Anterior cingulate cortex (tissue), 58 donors: ENCODE measurements at places on chromosomes 16 and 17.

GRCh38 chr17:60110586-60110985 is 31.9 kb upstream of the HEATR6 start:
- DNase-seq, result no peak

DNA sequence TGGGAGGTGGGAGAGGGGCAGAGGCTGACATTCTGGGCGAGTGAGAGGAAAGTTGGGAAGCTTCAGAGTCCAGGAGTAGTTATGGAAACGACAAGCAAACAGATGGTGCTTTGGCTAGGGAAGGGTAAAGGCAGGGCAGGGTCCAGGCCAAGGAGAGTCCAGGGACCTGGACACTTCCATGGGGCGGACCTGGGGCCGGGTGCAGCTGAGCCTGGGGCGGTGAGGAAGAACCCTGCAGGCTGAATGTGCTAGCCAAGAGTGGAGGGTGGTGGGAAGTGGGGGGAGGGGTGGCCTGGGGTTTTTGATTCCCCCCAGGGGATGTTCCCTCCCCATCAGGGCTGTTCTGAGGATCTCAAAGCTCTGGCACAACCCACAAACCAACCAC is 2.6 kb downstream of the PPP1R9B start:
- DNase-seq, result no peak

- DNase-seq, result no peak
Observed at GRCh38 chr17:57663326-57664070, 81.6 kb downstream of the CCDC182 start.

DNA sequence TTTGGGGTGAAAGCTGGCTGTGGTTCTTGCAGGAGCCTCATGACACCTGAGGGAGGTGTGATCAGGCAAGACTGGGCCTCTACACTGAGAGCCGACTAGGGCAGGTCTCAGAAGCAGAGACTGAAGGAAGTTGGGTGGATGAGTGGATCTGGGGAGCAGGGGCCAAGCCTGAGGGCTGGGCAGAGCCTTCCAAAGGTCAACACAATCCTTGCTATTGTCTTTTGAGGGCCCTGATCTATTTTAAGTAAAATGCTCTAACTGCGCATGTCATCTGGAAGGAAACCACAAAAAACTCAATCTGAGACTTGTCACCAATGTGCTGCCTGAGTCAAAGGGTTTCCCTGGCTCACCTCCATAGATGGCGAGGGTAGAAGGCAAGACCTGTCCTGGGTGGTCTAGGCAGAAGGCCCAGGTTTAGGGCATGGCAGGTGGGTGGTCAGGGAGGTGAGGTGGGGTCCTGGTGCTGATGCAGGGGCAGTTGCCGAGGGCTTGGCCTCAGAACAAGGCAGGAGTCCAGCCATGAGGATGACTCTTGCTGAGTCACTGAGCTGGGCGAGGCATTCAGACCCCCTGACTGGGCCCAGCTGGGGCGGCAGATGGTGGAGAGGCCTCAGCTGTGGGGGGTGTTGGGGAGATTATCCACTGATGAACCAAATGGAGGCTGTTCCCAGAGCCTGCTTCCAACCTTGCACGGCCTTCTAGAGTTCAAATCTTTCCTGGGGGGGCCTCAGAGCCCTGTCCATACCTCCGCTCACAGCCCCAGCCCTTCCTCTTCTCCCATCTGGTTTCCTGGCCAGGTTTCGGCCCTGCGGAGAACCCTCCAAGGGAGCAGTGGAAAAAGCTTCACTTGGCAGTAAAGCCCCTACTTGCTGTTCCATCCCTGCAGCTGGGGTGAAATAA is 5.1 kb downstream of the MVP start:
- DNase-seq, result peak; percentile 54

GRCh38 chr17:72510351-72511016 is 389.7 kb downstream of the SOX9 start:
- DNase-seq, result no peak

GRCh38 chr16:11130978-11131665 is 124.9 kb downstream of the SOCS1 start:
- no peak for DNase-seq
